HL-60 (cell line): ENCODE measurements at places on chromosomes 7 and 10.

DNA sequence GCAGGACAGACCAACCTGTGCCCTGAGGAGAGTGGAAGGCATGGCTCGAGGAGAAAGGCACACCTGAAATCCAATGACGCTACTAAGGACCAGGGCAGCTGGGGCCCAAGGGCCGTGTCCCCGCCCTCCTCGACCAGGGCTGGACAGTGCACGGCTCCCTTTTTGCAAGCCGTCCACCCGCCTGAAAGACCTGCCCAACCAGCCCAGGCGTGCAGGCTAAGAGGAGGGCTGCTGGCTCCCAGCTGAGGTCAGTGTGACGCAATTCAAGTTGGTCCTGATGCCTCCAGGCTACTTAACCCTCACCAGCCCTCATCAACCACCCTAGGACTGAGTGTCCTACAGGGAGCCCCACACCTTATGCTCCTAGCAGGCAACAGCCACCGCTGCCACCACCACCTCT lies 69.3 kb downstream of the DLG5 start:
- no peak for DNase-seq

GRCh38 chr7:135771051-135771450 lies 22.4 kb upstream of the FAM180A start:
- DNase-seq, result no peak

- DNase-seq, result no peak
Measured at GRCh38 chr7:8435095-8435494, 1.7 kb downstream of the NXPH1 start.

DNA sequence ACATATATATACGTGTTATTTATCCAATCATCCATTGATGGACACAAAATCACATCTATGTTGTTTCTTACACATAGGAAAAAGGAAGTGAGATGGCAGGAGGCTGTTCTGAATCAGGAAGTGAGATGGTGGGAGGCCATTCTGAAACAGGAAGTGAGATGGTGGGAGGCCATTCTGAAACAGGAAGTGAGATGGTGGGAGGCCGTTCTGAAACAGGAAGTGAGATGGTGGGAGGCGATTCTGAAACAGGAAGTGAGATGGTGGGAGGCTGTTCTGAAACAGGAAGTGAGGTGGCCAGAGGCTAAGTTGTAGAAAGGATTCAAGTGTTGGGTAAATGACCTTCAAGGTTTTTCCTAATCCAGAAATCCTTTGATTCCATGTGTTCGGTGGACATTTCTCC lies 921.5 kb downstream of the TYW1 start:
- DNase-seq, result peak; percentile 88

GRCh38 chr7:81462672-81463071 lies 307.2 kb downstream of the HGF start:
- DNase-seq, result no peak

DNA sequence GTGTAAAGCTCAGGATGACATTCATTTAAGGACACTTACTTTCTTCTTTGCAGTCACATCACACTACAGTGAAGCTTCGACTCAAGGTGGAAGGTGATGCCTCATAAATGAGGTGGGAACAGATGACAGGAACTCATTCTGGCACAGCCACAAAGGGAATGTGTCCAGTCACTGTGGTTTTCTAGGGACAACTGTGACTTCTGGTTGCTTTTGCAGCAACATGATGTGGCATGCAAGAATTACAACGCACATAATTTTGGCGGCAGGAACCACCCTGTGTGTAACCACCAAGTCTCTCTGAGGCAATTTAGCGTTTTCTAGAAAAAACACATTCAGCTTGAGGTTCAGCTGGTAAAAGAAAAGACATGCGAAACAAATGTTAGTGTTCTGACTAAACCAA lies 32.0 kb upstream of the FERD3L start:
- DNase-seq, result no peak

DNA sequence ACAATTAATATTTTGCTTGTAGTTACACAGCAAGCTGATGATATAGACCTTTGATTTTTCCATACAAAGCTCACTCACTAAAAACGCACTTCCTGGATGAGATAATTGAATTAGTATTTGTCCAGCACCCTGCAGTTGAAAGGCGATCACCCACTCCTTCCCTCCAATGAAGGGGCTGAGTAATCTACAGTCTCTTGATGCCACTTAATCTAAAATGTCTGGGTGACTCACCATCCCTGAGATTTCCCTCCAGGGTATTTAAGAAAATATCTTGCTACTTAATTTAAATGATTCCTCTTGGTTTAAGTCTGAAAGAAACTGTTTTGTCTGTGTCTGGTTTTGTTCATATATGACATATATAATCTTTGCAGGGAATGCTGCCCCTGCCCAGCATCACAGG lies 515.3 kb downstream of the GRID1 start:
- DNase-seq, result no peak

GRCh38 chr7:141001546-141001945 lies 13.2 kb downstream of the MRPS33 start:
- DNase-seq, result no peak
